ENCODE measurements at places on chromosomes 2 and 18.

DNA sequence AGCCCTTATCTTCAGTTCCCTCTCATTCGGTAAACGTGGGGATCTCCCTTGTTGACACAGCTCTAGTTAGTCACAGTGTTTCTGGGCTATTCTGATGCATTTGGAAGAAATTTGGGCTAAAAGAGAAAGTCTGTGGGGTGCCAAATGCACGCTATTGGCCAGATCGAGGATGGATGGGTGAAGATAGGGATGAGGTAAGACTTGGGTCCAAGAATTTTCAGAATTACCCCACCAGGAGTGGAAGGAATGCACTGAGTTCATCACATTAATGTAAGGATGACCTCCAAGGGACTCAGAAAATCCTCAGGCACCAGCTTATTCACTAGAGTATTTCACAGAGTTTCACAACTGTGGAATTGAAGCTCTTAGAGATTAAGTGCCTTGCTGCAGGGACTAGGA, 49.3 kb downstream of the NRP2 start:
- DNase-seq, result no peak

- DNase-seq, result no peak
These were observed at the start of gene PPM1B for GRCh38 chr2:44168681-44169154. Gene PPM1B (plus strand): TSS chr2:44168875. CDS start chr2:44201200, 32,325 bp downstream.

GRCh38 chr18:59744271-59744721, 47.1 kb upstream of the CCBE1 start:
- DNase-seq, result no peak

GRCh38 chr2:105636109-105636740, 108.5 kb upstream of the NCK2 start:
- no peak for DNase-seq

DNA sequence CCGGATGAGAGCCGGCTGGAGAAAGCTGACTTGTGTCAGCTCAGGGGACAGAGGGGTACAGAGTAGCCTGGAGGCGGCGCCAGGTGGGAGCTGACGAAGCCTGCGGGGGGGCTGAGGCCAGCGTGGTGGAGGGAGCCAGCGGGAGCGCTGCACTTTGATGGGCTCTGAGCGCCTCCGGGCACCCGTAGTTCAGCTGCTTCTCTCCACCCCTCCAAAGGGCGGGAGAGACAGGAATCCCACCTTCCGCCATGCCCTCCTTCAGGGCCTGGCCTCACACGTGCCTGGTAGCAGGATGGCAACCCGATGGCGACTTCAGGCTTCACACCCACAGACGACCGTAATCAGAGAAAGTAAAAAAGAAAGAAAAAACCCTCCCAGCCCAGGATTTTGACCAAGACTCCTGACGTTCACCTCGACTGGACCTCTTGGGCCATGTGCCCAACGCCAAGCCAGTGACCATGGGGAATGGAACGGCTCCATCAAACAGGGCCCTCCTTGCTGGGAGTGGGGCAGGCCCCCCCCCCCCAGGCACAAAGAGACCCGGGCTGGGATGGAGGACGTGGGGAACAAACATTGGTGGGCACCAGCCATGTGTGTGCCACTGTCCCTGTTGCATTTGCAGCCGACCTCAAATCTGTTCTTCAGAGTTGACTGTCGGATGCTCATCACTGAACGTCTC, 60.7 kb upstream of the ASAP2 start:
- no peak for DNase-seq

- DNase-seq, result no peak
These were observed 326.3 kb upstream of the MYT1L start for GRCh38 chr2:2657121-2657962.

DNA sequence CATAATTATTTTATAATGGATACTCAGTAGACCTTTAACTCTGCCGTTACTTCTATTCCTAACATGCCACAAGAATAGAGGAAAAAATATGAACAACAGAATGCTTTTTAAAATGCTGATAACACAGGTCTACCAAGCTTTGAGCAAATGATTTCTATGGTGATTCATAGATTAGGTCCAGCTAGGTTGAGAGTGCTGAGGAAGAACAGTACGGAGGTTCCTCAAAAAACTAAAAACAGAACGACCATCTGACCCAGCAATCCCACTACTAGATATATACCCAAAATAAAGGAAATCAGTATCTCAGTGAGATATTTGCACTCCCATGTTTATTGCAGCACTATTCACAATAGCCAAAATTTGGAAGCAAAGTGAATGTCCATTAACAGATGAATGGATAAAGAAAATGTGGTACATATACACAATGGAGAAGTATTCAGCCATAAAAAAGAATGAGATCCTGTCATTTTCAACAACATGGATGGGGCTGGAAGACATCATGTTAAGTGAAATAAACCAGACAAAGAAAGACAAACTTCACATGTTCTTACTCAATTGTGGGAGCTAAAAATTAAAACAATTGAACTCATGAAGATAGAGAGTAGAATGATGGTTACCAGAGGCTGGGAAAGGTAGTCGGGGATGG, 111.6 kb upstream of the SERTAD2 start:
- no peak for DNase-seq

DNA sequence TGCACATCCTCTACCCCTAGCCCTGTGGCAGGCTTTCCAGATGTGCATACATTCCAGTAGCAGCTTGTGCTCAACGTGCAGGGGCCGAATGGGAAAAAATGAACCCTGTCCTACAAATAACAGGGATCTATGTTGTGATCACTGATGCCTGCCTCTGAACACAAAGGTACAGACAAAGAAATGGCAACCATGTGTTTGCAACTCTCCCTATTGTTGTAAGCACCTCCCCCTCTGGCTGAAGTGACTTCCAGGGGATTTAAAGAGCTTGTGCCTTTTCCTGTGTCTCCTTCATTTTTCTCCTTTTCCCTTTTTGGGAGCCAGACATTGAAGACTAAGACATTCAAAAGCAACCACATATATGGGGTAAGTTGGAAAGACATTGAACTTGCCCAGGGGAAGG, 21.6 kb downstream of the ARHGAP25 start:
- DNase-seq, result no peak

DNA sequence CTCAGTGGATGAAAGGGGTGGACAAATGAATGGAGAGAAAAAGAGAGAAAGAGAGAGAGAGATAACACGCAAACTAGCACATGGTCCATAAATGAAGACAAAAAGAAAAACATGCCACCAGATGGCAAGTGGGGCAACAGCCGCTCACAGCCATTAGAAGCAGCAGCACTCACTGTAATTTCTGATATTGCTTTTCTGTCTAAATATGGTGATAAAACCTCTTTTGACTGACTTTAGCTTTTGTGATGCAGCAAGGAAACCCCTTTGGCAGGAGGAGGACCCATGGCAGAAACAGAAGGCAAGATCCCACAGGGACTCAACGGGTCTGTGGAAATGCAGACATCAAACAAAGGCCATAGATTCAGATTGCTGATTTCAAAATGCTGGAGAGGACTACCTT, 88.0 kb upstream of the CDH20 start:
- no peak for DNase-seq

Data from NCI-H2029 (cell line).